Fibroblast of skin of back (primary cell): ENCODE measurements at places on chromosomes 2 and 18.

DNA sequence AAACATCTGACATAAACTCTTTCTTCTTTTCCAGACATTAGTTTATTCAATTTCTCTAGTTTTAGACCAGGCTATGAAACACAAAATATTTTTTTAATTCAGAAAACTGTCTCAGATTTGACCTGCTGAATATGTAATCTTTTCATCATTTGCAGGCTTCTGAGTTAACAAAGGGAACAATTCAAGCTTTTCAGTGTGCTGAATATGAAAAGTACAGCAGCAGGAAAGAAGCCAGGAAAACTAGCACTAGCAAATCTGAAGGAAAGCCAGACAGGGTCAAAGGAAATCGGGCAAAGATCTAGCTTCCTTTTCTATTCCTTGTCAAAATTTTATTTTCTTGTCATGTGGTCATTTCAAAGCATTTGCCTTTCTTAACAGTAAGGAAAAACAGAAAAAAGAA, 35.3 kb downstream of the ACVR1C start:
- DNase-seq: no peak

DNA sequence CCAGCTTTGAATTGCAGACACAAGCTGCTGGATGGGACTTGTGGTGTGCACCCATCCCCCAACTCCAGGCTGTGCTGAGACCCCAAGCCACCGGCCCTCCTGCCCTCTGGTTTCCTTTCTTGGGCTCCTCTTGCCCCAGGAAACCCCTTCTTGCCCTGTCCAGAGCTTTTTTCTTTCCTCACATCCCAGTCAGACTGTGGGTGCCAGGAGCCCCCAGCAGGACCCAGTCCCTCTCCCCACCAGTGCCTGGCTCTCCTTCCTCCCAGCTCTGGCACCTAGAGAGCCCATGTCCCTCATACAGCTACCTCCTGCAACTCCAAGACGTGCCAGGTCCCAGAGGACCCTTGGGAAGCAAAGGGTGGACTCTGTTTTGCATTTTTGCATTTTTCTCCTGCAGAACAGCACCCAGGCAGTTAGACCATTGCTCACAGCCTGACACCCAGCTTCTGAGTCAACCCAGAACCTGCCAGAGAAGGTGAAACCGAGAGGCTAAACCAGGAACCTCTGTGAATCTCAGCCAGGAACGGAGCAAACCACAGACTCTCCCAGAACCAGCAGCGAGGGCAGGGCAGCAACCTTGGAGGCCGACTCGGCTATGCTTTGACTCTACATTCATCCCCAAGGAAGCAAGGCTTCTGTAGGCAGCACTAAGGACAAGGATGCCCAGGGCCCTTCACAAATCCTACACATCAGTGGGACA, 221.1 kb downstream of the ANAPC1 start:
- DNase-seq: peak; percentile 8

DNA sequence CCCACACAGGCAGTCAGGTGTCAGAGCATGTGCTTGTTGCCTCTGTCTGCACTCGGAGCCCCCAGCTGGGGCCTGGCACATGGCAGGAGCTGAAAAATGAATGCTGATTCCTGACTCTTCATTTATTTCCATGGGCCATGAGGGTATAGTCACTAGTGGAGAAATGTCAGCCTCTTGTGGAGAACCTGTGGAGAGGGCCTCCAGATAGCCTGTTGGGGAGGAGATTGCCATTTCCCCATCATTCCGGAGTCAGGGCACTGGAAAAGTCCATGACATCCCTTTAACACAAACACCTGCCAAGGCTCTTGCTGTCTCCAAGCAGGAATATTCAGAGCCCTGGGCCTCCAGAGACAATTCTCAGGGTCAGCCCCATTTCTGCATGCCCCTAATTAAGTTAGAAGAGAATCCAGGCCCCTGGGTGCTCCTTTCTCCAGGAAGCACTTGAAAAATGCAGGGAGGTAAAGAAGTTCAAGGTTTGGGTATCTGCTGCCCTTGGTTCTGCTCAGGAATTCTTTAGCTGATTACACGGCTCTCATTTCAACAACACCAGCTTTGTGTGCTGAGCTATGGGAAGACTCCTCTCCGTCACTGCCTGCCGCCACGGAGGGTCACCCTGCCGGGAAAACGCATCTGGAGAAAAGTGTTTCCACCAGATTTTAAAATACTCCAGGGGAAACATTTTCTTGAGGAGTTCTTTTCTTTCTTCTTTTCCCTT, 311.3 kb downstream of the MYCN start:
- no peak for DNase-seq

DNA sequence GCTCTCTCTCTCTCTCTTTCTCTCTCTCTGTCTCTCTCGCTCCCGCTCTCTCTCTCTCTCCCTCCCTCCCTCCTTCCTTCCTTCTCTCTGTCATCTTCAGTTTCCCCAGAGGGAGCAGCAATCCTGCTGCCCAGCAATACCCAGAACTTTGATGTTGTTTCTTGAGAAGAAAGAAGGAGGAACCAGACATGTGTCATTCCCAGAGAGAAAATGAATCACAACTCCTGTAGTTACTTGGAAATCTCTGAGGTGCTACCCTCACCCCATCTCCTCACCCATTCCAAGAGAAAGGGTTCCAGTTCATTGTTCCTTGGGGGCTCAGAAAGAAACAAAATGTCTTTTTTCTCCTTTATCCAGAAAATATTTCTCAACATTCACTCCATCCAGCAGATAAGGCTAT, 449.1 kb downstream of the TNS1 start:
- DNase-seq: peak; percentile 56

- DNase-seq: no peak
Observed at GRCh38 chr2:68917034-68917718, 35.5 kb downstream of the GKN2 start.

DNA sequence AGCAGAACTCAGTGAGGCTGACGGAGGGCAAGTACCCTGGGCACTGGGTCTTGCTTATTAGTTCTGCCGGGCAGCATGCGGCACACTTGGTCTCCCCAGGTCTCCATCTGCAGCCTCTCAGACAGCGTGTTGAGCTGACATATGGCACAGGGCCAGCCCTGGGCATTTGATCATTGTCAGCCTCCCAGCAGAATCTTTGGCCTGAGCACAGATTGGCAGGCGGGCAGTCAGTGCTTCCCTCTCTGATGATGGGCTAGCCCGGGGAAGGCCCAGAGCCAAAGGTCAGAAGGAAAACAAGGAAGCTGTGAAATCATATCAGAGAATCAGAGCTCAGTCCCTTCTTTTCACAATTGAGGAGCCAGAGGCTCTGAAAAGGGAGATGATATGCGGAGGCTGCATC, 150.1 kb upstream of the LRRTM1 start:
- DNase-seq: no peak

- no peak for DNase-seq
Observed at GRCh38 chr2:205531072-205531471, 151.2 kb upstream of the NRP2 start.

DNA sequence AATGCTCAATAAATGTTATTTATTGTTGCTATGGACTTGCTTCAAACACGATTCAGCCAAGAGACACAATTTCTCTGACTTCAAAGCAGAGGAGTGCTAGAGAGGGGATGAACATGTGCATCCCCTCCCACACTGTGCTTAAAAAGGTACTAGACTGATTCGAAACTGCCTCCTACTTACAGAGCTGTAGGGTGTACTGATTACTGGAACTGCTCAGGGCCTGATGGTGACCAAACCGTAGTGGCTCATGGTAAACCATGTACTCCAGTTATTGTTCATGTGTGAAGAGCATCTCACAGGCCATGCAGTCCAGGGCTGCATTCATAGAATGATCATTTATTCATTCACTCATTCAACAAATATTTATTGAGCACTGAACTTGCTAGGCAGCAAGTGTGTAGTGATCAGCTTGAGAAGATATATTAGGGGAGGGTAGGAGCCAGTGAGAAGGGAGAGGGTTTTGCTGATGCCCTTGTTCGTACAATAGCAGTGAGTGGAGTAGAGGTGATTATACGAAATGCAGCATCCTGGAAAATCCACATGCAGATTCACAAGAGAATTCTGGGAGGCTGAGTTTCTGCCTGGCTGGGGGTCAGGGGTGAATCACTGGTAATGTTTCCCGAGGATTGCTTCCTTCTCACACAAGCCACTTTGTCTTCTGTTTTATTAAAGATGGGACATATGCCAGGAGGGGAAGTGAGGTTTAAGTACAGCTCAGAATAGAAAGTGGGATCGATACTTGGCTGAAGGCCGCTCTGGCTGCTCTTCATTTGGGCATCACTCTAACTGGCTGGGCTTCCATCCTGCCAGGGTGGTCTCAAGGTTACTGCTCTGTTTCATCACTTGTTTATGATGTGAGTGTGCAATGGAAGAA, 245.4 kb downstream of the RAD51AP2 start:
- DNase-seq: no peak

DNA sequence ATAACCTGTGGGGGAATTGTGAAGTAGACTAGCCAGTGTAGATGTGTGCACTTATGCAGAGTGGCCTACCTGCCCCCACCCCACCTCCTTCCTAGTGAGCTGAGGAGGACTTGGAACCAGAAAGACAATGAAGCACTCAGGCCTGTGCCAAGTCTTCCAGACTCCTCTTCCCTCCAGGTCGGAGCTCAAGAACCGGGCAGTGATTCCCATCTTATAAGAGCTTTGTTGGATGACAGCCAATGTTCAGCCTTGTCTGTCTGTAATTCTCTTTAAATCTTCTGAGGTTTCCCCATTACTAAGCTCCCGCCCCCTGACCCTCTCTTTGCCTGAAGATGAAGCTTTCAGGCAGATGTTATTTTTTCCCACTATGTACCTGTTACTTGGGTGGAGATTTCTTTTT, 121.0 kb downstream of the SMAD2 start:
- no peak for DNase-seq

- DNase-seq: no peak
Observed at GRCh38 chr2:36480028-36480427, 117.9 kb downstream of the FEZ2 start.

- no peak for DNase-seq
Observed at GRCh38 chr2:212904646-212905045, 246.8 kb downstream of the IKZF2 start.

DNA sequence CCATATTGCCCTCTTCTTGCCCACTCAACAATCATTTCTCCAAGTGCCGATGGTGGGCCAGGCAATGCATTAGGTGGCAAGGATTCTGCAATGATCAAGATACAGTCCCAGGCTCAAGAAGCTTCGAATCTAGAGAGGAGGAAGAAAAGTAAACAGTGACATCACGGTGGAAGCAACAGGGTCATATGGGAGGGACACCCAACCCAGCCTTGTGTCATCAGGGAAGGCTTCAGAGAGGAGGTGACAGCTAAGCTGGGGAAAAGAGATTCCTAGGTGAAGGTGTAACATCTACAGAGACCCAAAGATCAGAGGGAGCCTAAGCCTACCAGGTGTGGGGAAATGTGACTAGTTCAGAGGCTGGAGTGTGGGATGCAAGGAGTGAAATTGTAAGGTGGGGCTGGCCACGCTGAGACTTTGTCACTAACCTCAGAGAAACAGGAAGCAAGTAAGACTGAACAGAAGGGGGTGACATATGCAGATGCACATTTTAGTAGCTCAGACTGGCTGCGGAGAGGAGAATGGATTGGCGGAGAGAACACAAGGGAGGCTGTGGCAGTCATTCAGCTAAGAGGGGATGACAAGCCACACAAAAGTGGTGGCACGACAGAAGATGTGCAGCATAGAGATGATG, 104.9 kb downstream of the ANKRD44 start:
- DNase-seq: no peak

GRCh38 chr2:240624011-240624949, 1.0 kb upstream of the GPR35 start:
- DNase-seq: no peak

GRCh38 chr2:120669121-120669952, 66.3 kb upstream of the GLI2 start:
- DNase-seq: peak; percentile 69

- no peak for DNase-seq
Observed at GRCh38 chr2:72979896-72980295, 62.6 kb downstream of the EMX1 start.

- no peak for DNase-seq
Observed at GRCh38 chr2:36203366-36203765, 152.2 kb upstream of the CRIM1 start.
